ENCODE measurements at places on chromosomes 6 and 20. TPM values are rescaled to one million over a fixed set of nuclear protein-coding genes. Genes with fewer than 3 reads are reported as not detected.

The MYLK2 gene
- 1.7 TPM for total RNA-seq

GRCh38 chr6:158262755-158263154, 49.5 kb upstream of the TULP4 start:
- DNase-seq: no peak

The FOXC1 gene
- total RNA-seq: 12.0 TPM

DNA sequence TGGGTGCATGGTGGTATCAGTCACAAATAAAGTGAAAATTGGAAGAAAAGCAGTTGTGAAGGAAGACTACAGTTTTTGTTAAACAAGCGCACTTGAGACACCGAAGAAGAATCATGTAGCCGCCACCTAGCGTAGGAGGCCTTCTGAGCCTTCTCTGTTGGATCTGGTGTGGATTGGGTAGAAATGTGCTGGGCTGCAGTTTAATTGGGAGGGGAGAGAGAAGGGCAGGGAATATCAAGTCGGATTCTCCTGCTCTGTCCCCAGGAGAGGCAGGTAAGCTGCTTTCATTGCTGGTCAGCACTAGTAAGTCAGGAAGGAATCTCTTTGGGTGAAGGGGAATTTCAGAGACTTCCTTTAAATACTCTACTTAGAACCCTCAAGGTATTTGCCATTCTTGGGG, 1.2 kb upstream of the FABP7 start:
- no peak for DNase-seq

DNA sequence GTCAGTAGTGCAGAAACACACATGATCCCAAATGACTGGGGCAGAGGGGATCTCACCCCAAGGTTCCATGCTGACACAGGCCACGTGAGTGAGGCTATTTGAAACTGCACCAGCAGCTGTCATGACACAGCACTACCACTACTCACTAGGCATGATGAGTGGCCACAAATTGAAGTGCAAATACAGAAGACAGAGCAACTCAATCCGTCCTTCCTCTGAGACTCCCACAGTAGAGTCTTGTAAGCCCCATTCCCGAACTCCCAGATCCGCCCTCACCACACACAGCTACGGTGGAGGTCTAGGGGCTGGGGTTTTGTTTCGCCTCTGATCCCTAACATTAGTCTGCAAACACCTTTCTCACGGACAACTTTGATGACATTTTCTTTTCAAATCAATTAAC, 113.3 kb upstream of the NUP153 start:
- DNase-seq: peak; percentile 14

DNA sequence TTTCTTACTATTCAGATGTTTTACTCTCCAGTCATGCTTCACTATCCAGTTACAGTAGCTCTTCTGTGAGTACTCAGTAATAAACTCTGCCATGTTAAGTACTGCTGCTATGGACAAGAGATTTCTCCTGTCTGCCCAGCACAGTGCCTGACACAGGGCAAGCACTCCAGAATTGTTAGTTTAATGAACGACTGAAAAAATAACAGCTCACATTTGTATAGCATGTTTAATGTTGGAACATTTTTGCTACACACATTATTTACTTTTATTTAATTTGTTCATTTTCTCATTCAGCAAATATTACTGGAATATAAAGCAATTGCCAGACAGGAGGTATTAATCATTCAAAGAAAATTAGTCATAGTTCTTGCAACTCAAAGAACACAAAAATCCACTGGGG, 142.6 kb upstream of the HMGN3 start:
- peak; percentile 61 for DNase-seq

DNA sequence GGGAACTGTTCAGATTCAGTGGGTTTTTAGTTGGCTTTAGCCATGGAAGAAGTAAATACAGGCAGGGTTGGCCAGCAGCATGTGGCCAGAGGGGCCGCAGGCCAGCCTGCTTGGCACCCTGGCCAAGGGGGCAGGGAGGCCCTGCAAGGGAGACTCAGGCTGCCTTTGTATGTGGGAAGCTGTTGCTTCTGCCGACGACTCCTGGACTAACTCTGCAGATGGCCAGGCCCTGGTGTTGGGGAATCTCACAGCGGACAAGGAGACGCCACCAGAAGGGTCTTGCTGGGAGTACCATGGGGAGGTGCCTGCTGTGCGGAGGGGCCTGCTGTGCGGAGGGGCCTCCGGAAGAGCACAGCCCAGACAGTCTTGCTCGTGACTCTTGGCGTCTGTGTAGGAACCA, 25.2 kb downstream of the PYGB start:
- no peak for DNase-seq

- DNase-seq: no peak
These were observed 28.2 kb upstream of the NOX3 start for GRCh38 chr6:155483858-155484257.

DNA sequence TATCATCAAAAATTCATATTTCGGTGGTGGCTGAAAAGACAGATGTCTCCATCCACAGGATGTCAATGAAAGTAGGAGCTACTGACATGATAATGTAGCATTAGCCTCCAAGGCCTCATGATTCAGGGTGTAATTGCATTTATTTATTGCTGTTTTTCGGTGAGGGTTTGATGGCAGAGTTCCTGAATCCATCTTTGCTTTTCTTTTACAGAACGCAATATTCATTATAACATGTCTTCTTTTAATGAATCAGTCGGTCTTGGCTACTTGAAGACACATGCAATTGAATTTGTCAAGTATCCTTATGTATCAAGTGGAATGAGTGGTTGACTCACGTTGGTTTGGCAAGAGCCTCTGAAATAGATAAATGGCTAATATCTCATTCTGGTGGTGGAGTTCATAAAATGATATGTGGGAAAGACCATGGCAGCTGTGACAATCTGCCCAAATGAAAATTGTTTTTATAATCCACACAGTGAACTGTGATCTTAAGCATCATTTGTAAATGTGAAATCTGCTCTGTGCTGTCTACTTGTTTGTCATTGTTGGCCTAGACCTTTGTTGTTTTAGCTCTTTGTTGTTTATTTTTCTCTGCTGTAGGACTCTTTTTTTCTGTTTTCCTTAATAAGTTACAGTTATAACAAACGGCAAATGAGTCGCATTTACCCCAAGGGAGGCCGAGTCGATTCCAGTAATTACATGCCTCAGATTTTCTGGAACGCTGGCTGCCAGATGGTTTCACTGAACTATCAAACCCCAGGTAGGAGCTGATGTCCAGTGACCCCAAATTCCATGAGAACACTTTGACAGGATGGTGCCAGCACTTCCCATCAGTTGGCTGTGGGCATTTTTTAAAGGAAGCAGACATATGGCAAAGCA, 105.7 kb upstream of the LAMP5 start:
- peak; percentile 70 for DNase-seq

The ENPP1 gene
- total RNA-seq: 5.1 TPM

- DNase-seq: no peak
These were observed 454 bp downstream of the L3MBTL3 start for GRCh38 chr6:130018744-130019325.

- DNase-seq: no peak
These were observed 213.7 kb downstream of the SYNE1 start for GRCh38 chr6:152423216-152424103.

DNA sequence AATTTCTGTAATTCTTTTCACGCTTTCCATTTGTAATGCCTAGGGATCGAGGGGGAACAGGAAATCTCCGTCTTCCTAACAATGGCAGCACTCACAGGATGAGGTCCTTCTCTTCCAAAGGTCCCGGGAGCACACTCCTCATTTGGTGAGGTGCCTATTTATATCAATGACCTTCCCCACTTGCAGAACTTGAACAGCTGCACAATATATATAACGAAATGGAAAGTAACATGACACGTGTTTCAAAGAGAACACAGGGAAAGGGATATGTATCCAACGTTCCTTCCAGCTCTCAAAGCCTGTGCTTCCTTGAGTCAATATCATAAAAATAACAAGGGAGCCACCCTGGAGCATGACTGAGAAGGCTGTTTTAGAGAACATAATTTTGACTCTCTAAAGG, 78.6 kb upstream of the RBM24 start:
- no peak for DNase-seq

The GLP1R gene
- not detected for total RNA-seq

The DEFB124 gene
- not detected for total RNA-seq

- no peak for DNase-seq
These were observed 17.6 kb downstream of the EEF1A1 start for GRCh38 chr6:73503027-73503772.

- DNase-seq: no peak
These were observed 52.7 kb downstream of the DAAM2 start for GRCh38 chr6:39844866-39845265.

- DNase-seq: no peak
These were observed 226.3 kb upstream of the RGS17 start for GRCh38 chr6:153357391-153357790.

DNA sequence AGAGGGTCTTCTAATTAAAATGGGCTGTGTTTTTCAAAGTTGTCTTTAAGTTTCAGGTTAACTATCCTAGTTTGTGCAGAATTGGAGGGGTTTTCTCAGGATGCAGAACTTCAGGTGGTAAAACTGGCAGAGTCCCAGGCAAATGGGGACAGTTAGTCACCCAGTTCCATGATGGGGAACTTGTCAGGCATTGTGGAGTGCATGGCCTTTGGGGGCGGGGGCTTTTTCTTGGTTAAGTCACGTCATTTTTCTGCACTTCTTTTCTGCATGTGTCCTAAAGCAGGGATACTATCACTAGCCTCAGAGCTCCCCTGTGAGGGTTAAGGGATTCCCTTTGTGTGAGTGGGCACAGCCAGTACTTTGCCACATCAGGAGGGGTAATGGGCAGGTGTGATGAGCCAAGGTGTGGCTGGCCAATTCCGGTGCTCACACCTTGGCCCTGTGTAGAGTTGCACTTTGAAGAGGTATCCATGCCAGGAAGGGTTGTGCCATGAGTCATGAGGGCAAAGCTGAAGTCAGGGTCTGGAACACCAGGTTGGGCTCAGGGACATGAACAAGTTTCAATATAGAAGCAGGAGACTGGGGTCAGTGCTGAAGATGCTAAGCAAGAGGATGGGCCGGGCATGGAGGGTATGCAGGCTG, 126.0 kb upstream of the RREB1 start:
- peak; percentile 50 for DNase-seq

DNA sequence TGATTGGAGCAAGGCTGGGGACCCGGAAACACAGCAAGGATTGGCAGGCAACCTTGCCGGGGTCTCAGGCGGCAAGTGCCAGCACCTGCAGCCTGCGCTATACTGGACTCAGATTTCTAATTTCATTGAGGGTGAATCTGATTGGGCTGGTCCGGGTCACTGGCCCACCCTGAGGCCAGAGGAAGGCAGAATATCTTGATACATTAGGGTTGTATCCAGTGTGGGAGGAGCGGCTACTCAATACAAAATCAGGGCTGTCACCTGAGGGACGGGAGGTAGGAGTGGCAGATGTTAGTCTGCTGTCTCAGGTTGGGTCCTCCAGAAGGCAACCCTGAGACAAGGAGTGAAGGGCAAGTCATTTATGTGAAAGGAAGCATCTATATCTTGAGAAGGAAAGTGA, 40.7 kb downstream of the BFSP1 start:
- no peak for DNase-seq

GRCh38 chr6:169409742-169410312, 156.2 kb upstream of the THBS2 start:
- no peak for DNase-seq

DNA sequence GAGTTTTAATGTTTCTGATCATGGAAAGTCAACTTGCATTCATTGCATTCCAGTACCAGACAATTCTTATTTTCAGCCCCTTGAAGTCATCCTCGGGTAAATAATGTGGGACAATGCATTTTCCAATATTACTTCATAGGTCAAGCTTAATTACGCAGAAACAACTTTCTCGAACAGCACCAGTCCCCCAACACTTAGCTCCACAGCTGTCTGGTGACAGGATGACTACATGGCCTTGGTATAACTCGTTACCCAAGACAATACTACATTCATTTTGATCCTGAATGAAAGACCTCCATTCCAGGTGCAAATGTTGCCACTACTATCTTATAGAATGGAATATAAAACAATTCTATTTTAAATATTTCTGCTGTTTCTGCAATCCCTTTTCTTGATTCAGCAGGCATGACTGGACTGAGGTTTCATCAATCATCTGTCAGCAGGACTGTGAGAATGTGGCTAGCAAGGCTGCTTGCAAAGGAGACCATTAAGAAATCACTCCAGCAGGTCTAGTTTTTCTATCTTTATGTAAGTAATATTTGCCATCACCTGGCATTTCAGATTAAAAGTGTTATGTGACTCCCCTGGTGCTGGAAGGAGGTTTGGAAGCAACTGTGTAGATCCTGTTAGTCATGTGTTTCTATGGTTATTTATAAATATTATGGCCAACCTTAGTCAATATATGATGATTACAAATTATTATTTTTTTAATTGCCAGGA, 147.9 kb downstream of the HAO1 start:
- DNase-seq: peak; percentile 50

DNA sequence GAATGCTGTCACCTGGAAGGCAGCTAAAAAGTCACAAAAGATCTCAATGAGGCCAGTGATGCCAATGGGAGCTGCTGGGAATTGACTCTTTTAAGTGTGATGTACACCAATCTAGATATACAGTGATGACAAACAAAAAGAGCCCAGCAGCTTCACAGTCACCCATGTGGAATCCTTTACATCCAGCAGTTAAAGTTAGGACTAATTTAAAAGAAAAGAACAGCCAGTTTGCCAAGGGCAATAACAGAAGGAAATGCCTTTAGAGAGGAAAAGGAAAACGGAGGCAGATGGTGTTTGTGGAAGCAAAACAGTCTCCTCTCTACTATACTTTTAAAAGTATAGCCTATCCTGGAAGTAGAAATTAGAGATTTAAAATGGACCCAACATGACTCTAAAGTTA, 873.5 kb downstream of the EPHA7 start:
- DNase-seq: no peak

GRCh38 chr20:42949950-42950349, 239.8 kb downstream of the PTPRT start:
- no peak for DNase-seq

The COL9A1 gene
- total RNA-seq: not detected

The SYTL3 gene
- 1.8 TPM for total RNA-seq

GRCh38 chr6:121612927-121613326, 177.5 kb downstream of the GJA1 start:
- DNase-seq: no peak

The IPCEF1 gene
- total RNA-seq: 0.29 TPM

DNA sequence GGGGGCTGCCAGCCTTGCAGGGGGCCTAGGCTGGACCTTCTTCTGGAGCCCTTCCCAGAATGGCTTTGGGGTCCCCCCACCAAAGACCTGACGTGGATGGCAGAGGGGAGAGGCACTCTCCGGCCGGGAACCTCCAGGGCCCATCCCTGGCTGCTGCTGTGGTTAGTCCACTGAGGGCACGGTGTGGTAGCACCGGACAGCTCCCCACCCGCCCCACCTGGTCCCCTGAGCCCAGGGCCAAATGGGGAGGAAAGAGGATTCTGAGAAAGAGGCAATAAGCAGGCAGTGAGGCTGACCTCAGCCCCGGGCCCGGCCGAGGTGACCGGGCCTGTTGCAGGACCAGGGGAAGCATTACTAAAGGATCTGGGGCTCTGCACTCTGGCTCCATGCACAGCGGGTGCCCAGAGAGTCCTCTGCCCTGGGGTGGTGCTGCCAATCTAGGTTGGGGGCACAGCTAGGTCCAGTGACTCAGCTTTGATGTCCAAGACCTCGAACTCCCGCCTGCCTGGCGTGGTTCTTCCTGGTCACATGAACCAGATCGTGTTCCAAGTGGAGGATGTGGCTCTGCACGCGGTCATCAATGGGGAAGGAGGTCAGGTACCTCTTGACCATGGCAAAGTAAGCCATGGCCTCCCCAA, 2.2 kb downstream of the CENPB start:
- no peak for DNase-seq
